Fibroblast of the aortic adventitia (primary cell): ENCODE measurements at places on chromosomes 5 and 9.

DNA sequence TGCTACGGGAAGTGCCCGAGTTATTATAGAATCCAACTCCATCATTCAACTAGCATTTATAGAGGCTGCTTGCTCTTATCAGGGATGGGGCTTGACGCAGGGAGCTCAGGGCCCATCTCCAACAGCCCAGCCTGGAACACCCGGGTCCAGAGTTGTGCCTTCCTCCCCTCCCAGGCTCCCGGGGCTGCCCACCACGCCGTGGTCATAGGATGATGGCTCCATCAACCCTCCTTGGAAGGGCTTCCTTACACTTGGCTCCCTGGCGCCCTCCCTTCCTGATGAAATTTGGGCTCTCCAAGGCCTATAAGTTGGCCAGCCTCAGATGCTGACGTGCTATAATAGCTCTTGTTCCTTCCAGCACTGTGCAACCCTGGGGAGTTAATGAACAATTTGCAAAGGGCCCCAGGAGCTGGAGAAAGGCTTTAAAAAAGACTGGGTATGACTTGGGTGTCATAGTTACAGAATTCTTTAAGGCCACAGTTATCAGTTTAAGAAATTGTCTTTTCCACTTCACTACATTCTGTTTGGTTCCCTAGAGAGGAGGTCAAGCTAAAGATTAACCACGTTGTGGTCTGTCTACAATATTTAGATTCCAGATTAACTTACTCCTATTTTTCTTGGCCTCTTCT lies 42.5 kb upstream of the GADD45G start:
- no peak for DNase-seq

DNA sequence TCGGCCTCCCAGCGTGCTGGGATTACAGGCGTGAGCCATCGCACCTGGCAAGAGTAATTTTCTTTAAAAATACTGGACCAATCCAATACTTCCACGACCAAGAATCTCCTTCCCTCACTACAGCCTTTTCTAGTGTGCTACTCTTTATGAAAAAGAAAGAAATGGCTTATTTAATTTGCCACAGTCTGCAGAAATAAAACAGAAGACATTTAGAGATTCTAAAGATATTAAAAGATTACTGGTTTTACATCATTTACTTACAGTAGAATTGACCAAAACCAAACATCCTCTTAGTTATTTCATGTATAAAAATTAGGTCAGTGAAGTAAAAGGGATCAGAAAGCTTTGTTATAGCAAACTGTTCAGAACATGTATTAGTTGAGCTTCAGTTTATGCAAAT lies 679.6 kb downstream of the MAT2B start:
- no peak for DNase-seq

DNA sequence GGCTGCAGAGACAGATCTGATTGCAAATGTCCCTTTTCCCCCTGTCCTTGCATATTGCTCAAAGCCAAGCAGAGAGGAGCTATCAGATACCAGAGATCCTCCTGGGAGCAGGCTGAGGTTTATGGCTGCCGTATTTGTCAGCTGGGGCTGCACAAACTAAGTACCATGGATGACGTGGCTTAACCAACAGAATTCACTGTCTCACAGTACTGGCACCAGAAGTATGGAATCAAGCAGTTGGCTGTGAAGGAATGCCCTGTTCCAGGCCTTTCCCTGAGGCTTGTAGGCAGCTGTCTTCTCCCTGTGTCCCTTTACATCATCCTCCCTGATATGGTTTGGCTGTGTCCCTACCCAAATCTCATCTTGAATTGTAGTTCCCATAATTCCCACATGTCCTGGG lies 2.6 kb downstream of the CFAP90 start:
- DNase-seq: no peak

DNA sequence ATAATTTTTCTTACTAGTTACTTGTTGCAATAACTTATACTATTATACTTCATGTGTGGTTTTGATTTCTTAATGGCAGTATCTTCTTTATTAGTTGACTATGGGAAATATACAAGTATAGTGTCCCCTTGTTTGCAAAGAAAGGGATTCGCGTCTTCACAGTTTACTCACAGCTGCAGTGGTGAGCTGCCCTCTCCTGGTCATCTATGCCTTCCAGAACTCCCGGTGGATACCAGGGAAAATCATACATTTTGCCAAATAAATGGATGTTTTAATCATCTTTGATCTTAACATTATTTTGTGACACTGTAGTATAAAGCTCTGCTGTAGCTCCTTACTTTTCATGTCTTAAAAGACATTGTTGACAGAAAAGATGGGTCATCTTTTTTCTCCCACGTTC lies 142.0 kb downstream of the ZCCHC7 start:
- peak; percentile 63 for DNase-seq

DNA sequence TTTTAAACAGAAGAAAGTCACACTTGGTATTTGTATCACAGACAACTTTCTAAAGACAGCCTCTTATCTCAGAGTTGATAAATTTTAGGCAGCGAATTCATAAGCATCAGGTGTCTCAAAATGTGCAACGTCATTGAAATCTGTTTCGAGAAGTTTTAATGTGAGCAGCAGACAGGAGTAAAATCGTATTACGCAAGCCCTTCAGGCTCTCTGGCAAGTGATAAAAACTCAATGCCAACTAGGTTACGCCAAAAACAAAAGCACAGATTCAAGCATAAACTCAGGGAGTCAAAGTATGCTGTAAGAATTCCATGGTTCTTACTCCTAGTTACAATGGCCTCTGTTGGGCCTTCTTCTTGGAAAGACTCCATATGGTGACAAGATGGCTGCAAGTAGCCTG lies 244.7 kb downstream of the SEMA5A start:
- DNase-seq: peak; percentile 82

- no peak for DNase-seq
These were observed 96.7 kb downstream of the SUSD1 start for GRCh38 chr9:112078432-112078831.

- DNase-seq: no peak
These were observed 431 bp downstream of the RNF208 start for GRCh38 chr9:137221506-137222111.

- peak; percentile 23 for DNase-seq
These were observed 1278.0 kb downstream of the EFNA5 start for GRCh38 chr5:106392766-106393165.

- DNase-seq: no peak
These were observed 6.2 kb downstream of the SEMA4D start for GRCh38 chr9:89491694-89492093.

GRCh38 chr9:126721564-126721981 lies 83.3 kb upstream of the ZBTB43 start:
- DNase-seq: no peak

GRCh38 chr5:137622850-137623249 lies 113.0 kb downstream of the KLHL3 start:
- peak; percentile 65 for DNase-seq

- DNase-seq: peak; percentile 48
These were observed 162.1 kb downstream of the ARL15 start for GRCh38 chr5:54148067-54148845.

- DNase-seq: peak; percentile 58
These were observed 1.0 kb upstream of the RXRA start for GRCh38 chr9:134325096-134325812.

DNA sequence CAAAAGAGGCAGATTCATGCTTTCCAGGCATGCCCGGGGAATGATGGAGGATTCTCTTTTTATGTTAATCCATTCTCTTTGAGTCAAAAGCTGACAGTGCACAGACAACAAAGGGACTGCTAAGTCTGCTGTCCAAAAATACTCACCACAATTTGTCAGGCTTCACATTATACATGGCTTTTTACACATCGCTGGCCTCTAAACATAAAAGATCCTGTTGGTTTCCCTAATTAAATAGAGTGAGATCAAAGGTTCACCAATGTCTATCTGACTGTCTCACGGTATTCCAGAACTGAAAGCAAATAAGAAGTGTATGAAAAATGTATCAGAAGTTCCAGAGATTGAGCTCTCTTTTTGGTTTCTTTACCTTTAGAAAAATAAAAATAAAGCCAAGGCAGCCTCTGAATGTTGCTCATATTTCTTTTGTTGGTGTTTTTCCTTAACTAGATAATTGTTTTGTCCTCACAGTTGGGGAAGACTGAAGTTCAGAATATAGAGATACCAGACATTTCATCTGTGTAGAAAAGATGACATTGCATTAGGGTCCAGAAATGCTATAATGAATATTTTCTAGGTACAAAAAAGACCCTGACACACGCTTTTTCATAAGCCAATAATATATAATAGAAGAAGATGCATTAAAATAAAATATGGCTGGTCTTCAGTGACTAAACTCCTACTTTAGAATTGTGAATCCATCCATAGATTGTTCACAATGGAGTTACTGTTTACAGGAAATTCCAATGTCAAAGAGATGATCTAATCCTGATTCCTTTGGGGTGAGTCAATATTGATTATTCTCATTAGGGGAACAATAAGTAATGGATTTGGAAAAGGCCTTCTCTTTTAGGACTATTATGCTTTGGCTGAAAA lies 688.2 kb upstream of the CDH6 start:
- DNase-seq: peak; percentile 25

DNA sequence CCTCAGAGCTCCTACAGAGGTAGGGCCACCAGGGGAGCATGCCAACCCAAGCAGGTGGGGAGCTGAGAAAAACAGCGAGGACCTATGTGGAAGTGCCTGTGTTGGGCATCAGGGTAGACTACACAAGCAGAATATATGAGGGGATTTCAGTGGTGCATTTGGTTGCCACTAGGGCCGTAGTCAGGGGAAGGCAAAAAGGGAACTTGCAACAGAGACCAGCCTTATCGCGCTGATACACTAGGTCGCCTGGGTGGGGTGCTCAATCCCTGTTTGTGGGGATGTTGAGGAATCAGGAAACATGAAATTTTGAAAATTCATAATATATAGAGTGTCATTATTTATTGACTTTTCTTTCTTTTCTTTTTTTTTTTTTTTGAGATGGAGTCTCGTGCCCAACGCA lies 370.9 kb upstream of the PRR16 start:
- DNase-seq: no peak

GRCh38 chr9:33161589-33162132 lies 5.5 kb downstream of the B4GALT1 start:
- peak; percentile 63 for DNase-seq

DNA sequence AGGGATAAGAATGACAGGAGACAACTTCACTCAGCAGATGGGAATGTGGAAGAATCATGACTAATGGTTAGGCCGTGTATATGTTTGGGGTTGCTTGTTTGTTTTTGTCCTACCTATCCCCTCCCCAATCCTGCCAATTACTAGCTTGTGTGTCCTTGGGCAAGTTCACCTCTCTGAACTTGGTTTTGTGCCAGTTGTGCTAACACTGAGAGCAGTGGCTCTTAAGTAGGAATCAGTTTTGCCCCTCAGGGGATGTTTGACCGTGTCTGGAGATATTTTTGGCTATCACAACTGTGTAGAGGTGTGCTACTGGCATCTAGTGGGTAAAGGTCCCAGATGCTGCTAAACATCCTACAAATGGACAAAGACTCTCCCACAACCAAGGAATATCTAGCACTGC lies 287.0 kb downstream of the DMRT2 start:
- no peak for DNase-seq

GRCh38 chr5:100539519-100539918 lies 4.3 kb downstream of the FAM174A start:
- no peak for DNase-seq

- DNase-seq: no peak
These were observed 227.5 kb downstream of the GNA14 start for GRCh38 chr9:77420641-77421040.
